ENCODE measurements at places on chromosomes 1 and 21. TPM values are rescaled to one million over a fixed set of nuclear protein-coding genes. Genes with fewer than 3 reads are reported as not detected.

DNA sequence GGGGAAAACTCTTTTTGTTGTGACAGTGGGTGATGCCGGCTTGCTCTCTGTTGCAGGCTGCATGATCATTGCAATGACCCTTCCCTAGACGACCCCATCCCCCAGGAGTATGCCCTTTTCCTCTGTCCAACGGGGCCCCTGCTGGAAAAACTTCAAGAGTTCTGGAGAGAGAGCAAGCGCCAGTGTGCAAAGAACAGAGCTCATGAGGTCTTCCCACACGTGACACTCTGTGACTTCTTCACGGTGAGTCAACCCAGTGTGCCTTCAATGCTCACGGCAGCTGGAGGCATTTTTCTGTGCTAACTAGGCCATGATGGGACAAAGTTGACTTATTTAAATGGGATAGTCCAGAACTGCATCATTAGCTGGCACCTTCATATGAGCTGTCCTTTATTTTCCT, 5.7 kb downstream of the UBASH3A start:
- DNase-seq: no peak
- peaks cover 41% of the 10 kb centered on the region for H3K36me3 ChIP-seq
- peak overlapping the region; percentile 14 for H3K4me3 ChIP-seq
- no peaks in the 10 kb centered on the region for H3K27me3 ChIP-seq

DNA sequence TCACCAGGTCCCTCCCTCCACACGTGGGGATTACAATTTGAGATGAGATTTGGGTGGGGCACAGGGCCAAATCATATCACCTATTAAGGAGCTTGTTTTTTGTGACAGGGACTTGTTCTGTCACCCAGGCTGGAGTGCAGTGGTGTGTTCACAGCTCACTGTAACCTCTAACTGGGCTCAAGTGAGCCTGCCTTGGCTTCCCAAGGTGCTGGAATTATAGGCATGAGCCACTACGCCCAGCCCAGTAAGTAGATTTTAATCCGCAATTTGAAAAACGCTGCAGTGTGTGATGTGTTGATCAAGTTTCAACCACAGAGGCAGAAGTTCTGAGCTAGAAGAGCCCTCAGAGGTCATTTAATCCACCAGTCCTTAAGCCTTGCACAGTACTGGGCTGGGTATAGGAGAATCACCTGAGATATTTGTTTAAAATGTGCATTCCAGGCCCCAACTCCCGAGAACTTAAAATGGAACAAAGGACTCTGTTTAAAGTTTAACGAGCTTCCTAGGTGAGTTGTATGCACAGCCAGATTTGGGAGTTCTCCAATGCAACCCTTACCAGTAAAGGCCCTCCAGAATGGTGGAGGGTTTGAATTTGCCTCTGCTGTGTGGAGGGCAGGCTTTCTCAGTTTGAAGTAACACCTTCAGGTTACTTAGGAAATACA, 13.4 kb downstream of the RPL11 start:
- H3K36me3 ChIP-seq: peaks cover 42% of the 10 kb centered on the region
- no peaks in the 10 kb centered on the region for H3K27me3 ChIP-seq
- H3K27ac ChIP-seq: no peak overlapping the region
- H3K4me1 ChIP-seq: peaks cover 6% of the 10 kb centered on the region
- no peak overlapping the region for H3K4me3 ChIP-seq
- DNase-seq: no peak

SERPINC1 gene
- total RNA-seq: not detected

- peaks cover 62% of the 10 kb centered on the region for H3K4me1 ChIP-seq
- H3K4me3 ChIP-seq: no peak overlapping the region
- no peaks in the 10 kb centered on the region for H3K27me3 ChIP-seq
- peaks cover 35% of the 10 kb centered on the region for H3K36me3 ChIP-seq
- no peak for DNase-seq
Measured at GRCh38 chr1:27427329-27427728, 34.9 kb downstream of the GPR3 start.

GRCh38 chr1:160005070-160005469, 26.7 kb downstream of the PIGM start:
- peaks cover 4% of the 10 kb centered on the region for H3K27me3 ChIP-seq
- H3K4me3 ChIP-seq: no peak overlapping the region
- DNase-seq: no peak
- no peak overlapping the region for H3K27ac ChIP-seq

DNA sequence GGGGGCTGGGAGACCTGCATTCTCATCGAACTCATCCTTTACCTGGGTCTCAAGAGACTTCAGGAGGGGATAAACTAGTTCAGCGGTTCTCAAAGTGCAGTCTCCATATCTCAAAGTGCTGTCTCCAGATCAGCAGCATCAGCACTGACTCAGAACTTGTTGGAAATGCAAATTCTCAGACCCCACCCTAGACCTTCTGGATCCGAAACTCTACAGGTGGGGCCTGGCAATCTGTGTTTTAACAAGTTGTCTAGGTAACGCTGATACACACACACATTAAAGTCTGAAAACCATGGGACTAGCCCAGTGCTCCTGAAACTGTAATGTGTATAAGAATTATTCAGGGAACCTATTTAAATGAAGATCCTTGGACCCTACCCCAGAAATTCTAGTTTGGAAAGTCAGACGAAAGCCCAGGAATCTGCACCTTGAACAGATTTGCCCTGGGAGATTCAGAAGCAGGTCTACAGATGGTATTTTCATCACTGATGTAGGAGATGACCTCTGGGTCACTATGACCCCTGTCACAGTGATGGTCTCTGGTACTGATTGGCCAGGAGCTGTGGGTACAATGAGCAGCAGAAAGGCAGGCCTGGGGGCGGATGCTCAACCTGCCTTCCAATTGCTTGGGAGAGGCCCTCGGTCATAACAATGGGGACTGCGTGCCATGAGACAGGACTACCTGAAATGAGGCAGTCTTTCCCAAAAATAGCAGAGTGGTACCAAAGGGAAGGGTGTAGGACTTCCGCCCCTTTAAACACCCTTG, 127.2 kb downstream of the FAM78B start:
- H3K27ac ChIP-seq: no peak overlapping the region
- no peak overlapping the region for H3K4me3 ChIP-seq
- H3K4me1 ChIP-seq: no peaks in the 10 kb centered on the region
- no peak for DNase-seq
- H3K36me3 ChIP-seq: no peaks in the 10 kb centered on the region
- H3K27me3 ChIP-seq: peaks cover 6% of the 10 kb centered on the region

FCER1G gene
- 0.71 TPM for total RNA-seq

DNA sequence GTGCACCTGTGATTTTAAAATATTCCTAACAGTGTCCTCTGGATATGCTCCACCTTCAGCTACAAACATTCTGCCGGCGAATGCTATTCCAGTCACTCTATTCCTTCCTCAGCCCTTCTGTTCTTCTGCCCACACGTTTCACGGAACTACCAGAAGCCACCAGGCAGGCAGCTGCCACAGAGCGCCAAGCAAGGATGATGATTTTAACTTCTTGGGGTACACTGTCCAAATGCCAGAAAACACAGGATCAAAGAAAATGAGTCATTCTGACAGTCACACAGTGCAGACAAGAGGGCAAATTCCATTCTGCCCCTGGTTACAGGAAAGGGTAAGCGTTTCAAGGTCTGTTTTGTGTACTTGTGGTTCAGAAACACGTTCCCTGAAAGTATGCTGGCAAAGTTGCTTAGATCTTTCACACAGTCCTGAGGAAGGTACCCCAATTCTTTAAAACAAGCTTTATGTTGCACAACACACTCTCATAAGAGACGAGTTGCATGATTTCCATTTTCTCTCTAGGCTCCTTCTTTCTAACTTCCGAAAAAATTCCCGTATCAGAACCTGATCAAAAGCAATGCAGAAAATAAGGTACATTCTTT, 508.3 kb upstream of the PKN2 start:
- no peak for DNase-seq
- peaks cover 5% of the 10 kb centered on the region for H3K27me3 ChIP-seq
- no peak overlapping the region for H3K4me3 ChIP-seq
- H3K4me1 ChIP-seq: no peaks in the 10 kb centered on the region
- H3K27ac ChIP-seq: no peak overlapping the region
- H3K36me3 ChIP-seq: no peaks in the 10 kb centered on the region

OXCT2 gene
- total RNA-seq: 5.6 TPM

DNA sequence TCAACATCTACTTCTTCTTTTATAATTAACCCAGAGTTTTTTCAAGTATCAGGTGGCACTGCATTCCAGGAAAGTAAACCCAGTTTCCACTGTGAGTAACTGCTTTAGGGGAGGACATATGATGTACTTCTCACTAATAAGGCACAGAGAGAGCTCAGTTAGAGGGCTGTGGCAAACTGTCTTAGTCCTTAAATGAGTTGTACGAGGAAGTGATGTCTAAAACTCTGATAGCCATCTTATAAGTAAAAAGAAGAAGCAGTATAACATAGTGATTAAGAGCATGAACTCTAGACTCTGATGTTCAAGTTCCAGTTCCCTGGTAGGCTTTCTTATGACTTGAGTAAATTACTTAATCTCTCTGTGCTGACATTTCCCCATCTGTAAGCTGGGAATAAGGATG, 58.7 kb upstream of the PTGS2 start:
- H3K27ac ChIP-seq: peak overlapping the region; percentile 86
- peaks cover 18% of the 10 kb centered on the region for H3K36me3 ChIP-seq
- peaks cover 60% of the 10 kb centered on the region for H3K4me1 ChIP-seq
- peak; percentile 24 for DNase-seq
- H3K4me3 ChIP-seq: peak overlapping the region; percentile 69
- no peaks in the 10 kb centered on the region for H3K27me3 ChIP-seq

DNA sequence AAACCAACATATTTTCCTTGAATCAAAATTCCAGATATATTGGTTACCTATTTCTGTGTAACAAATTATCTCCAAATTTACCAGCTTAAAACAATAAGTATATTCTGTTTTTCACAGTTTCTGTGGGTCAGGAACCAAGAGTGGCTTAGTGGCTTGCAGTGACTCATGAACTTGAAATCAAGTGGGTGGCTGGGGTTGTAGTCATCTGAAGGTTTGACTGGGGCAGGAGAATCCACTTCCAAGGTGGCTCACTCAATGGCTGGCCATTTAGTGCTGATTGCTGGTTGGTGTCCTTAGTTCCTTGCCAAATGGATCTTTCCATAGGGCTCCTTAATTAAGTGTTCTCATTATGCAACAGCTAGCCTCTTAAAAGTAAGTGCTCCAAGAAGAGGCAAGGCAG, 43.8 kb downstream of the ALG14 start:
- H3K27me3 ChIP-seq: no peaks in the 10 kb centered on the region
- DNase-seq: no peak
- no peak overlapping the region for H3K27ac ChIP-seq
- H3K4me1 ChIP-seq: no peaks in the 10 kb centered on the region

GRCh38 chr1:116397728-116398127, 24.7 kb downstream of the ATP1A1 start:
- peaks cover 95% of the 10 kb centered on the region for H3K36me3 ChIP-seq
- peaks cover 8% of the 10 kb centered on the region for H3K4me1 ChIP-seq
- no peak overlapping the region for H3K4me3 ChIP-seq
- H3K27me3 ChIP-seq: no peaks in the 10 kb centered on the region

- H3K27ac ChIP-seq: no peak overlapping the region
- no peak for DNase-seq
- no peak overlapping the region for H3K4me3 ChIP-seq
- H3K27me3 ChIP-seq: no peaks in the 10 kb centered on the region
- H3K4me1 ChIP-seq: peaks cover 70% of the 10 kb centered on the region
- H3K36me3 ChIP-seq: peaks cover 35% of the 10 kb centered on the region
Measured at GRCh38 chr1:116379057-116379630, 6.1 kb downstream of the ATP1A1 start.

DNA sequence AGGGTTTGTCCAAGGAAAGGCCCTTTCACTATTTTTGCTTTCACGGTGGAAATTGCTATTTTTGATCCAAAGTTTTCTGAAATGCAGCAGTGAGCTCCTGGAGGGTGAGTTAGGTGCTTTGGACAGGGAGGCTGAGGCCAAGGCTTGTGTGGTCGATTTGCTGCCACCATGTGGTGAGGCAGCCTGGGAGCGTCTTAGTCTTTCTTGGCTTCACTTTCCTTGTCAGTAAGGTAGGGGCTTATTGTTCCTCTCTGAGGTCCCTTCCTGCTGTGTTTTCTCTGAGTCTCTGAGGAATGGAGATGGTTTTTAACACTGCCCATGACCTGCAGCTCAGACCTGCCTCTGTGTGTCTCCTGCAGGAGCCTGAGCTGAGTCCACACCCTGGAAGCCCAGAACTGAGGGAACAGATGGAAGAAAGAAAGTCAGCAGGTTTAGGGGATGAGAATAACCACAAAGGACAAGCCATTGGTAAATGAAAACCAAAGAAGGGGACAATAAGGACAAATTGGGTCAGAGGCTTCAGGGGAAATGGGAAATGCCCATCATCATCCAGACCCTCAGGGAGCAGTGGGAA, 20.1 kb upstream of the S100A10 start:
- H3K36me3 ChIP-seq: no peaks in the 10 kb centered on the region
- H3K27ac ChIP-seq: no peak overlapping the region
- H3K4me3 ChIP-seq: no peak overlapping the region
- H3K4me1 ChIP-seq: peaks cover 7% of the 10 kb centered on the region
- DNase-seq: peak; percentile 38

DNA sequence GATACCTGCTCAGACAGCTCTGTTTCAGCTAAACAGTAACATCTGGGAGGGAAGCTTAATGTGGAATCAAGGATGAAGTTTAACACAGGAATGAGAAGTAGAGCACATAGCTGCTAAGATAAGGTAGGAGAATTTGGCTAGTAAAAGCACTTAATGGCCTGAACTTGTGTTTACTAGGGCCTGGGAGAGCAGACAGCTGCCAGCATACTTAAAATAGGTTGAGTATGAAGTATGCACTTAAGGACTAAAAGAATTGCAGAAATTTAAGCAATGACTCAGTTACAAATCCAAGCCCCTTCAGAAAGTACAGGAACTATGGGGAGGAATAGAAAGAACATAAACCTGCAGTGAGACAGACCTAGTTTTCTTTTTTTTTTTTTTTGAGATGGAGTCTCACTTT, 53.0 kb downstream of the BACH1 start:
- no peak overlapping the region for H3K27ac ChIP-seq
- H3K4me1 ChIP-seq: peaks cover 28% of the 10 kb centered on the region
- peaks cover 35% of the 10 kb centered on the region for H3K36me3 ChIP-seq
- H3K4me3 ChIP-seq: no peak overlapping the region
- no peaks in the 10 kb centered on the region for H3K27me3 ChIP-seq
- no peak for DNase-seq

- peaks cover 15% of the 10 kb centered on the region for H3K4me1 ChIP-seq
- DNase-seq: peak; percentile 69
Measured at GRCh38 chr1:159854693-159855192, 7.7 kb downstream of the VSIG8 start.

PKP1 gene
- total RNA-seq: not detected

NLRP3 gene
- total RNA-seq: 0.09 TPM

GRCh38 chr1:176799327-176799726, 336.4 kb downstream of the PAPPA2 start:
- H3K4me1 ChIP-seq: no peaks in the 10 kb centered on the region
- DNase-seq: no peak
- H3K4me3 ChIP-seq: no peak overlapping the region

GRCh38 chr1:170594066-170594626, 62.2 kb downstream of the GORAB start:
- no peak overlapping the region for H3K27ac ChIP-seq
- no peak overlapping the region for H3K4me3 ChIP-seq
- peaks cover 20% of the 10 kb centered on the region for H3K27me3 ChIP-seq
- DNase-seq: no peak
- peaks cover 4% of the 10 kb centered on the region for H3K4me1 ChIP-seq

DNA sequence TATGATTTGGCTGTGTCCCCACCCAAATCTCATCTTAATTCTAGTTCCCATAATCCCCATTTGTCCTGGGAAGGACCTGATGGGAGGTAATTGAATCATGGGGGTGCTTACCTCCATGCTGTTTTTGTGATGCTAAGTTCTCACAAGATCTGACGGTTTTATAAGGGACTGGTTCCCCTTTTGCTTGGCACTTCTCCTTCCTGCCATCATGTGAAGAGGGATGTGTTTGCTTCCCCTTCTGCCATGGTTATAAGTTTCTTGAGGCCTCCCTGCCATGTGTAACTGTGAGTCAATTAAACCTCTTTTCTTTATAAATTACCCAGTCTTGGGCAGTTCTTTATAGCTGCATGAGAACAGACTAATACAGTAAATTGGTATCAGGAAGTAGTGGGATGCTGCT, 114.1 kb downstream of the ZNF648 start:
- no peak overlapping the region for H3K4me3 ChIP-seq
- H3K4me1 ChIP-seq: no peaks in the 10 kb centered on the region
- DNase-seq: no peak
- H3K36me3 ChIP-seq: no peaks in the 10 kb centered on the region

All from activated T-helper 2 cell treated with anti-CD3 and anti-CD28 coated beads, Interferon-gamma antibody, Interleukin-2, Interleukin-4, amounts not matched to agents 10 μg/mL and 5 μg/mL and 100 μg/mL, durations not matched to agents 14 hours and 24 hours and 36 hours (primary cell).